ENCODE measurements at places on chromosomes 6 and 20.

- no peak for DNase-seq
Measured at GRCh38 chr6:26175428-26176181, 88.4 kb downstream of the HFE start.

- DNase-seq, result peak; percentile 9
Measured at GRCh38 chr6:31114970-31115849, 610 bp downstream of the PSORS1C1 start.

DNA sequence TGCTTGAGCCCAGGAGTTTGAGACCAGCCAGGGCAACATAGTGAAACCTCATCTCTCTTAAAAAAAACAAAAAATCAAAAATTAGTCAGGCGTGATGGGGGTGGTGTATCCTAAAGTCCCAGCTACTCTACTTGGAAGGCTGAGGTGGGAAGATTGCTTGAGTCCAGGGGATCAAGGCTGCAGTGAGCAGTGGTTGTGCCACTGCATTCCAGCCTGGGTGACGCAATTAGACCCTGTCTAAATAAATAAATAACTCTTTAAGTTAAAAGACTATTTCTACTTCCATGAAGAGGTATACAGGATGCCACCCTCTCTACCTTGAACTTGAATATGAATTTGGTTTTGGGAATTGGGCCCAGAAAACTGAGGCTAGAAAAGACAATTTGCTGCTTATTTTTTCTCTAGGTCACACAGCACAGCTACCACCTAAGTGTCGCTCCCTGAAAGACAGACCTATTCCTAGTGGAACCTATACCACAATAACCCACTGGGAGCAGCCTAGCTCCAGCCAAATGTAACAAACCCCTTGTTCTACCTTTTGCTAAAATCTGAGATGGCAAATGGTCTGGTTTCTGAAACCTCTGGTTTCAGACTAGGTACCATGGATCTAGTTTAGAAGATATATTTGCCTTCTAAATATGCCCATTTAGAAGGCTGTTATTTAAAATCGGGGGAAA lies 35.2 kb downstream of the HMGCLL1 start:
- no peak for DNase-seq

- no peak for DNase-seq
Measured at GRCh38 chr6:46473881-46474280, 17.4 kb downstream of the RCAN2 start.

GRCh38 chr6:51387907-51388306 lies 569.2 kb downstream of the TFAP2B start:
- DNase-seq, result no peak

DNA sequence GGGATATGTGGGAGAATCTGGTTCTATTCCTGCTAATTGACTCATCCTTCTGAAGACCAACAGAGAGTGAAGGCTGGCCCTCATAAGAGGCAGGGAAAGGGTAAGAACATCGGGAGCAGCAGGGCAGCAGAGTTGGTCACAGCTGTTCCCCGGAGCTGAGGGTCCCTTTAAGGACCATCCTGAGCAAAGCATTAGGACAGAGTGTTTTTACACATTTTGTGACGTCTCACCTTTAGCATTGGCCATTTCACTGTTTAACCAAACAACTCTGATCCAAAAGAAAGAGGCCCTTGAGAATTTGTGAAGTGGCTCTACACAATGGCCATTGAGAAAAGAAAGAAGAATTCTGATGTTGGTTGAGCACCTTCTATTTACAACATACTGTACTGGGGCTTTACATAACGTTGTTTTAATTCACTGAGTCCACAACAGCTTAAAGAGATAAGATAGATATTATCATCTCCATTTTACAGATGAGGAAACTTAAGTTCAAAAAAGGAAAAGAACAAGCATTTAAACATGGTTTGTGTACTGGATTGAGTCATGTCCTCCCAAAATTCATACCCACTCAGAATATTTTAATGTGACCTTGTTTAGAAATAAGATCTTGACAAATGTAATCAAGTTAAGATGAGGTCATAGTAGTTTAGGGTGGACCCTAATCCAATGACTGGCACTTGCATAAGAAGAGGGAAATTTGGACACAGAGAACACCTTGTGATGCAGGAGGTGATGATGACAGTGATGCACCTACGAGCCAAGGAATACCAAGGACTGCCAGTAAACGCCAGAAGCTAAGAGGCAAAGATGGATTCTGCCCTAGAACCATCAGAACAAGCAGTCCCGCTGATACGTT lies 62.0 kb downstream of the VGLL2 start:
- DNase-seq, result no peak

DNA sequence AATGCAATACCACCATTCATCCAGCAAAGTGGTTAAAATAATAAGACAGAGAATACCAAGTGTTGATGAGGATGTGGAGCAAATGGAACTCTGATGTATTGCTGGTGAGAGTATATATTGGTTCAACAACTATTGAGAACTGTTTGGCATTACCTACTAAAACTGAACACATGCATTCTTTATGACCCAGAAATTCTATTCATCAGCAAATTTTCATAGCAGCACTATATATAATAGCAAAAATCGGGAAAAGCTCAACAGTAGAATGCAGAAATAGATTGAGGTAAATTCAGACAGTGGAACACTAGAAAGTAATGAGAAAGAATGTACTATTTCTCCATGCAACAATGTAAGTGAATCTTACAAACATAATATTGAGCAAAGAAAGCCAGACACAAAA lies 62.2 kb upstream of the FOXP4 start:
- no peak for DNase-seq

GRCh38 chr6:5108536-5109150 lies 23.5 kb downstream of the PPP1R3G start:
- no peak for DNase-seq

- DNase-seq, result peak; percentile 31
Measured at GRCh38 chr20:61397790-61398189, 145.7 kb downstream of the CDH4 start.

DNA sequence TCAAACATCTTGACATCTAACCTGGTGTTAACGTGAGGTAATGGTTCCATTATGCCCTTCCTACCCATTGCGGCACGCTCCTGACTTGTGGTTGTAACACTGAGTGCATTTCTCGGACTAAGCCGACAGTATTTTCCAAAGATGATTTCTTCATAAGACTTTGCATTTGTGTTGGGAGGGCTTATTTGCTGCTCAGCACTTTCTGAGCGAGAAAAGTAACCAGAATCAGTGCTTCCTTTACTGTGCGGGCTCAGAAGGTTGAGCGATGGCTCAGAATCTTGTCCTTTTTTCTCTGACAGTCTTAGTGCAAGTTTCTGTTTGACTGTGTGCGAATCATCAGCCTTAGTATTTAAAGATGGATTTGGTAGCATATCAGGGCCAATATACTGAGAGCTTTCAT lies 171.7 kb downstream of the HIVEP2 start:
- no peak for DNase-seq

- DNase-seq, result no peak
Measured at GRCh38 chr6:105601541-105602236, 198.8 kb upstream of the PREP start.

DNA sequence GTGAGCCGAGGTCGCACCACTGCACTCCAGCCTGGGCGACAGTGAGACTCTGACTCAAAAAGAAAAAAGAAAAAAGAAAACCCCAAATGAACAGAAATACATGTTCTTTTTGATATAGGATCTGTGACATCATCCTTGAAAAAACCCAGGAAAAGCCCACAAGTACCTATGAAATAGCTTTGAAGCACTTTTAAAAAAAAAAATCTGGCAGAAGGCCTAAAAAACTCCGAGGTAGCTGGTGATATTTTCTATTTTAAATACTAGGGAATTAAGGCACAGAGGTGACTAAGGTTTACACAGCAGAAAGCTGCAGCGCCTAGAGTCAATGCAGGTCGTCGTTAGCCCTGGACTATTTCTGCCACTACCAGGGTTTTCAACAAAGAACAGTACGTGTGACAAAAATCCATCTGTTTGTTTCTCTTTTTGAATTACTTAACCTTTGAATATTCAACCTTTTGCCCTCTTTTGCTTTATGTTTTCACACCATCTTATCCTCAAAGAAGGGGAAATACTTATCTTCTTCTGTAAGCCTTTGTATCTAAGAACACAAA lies 39.4 kb upstream of the EEF1A1 start:
- no peak for DNase-seq

DNA sequence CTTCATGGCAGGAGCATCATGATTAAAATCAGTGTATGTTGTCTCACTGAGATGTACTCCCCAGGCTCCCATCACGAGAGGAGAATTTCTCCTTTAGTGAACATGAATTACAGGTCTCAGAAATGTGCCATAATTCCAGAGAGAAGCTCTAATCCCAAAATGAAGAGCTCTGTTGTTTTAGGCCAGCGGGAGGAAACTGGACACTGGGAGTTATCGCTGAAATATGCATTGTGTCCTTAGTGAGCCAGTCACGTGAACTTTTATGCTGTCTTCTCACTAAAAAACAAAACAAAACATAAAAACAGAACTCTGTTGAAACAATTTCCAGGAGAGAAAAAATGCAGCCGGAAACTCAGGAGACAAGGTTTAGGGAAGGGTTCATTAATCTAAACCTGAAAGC lies 315.7 kb upstream of the NT5E start:
- no peak for DNase-seq

DNA sequence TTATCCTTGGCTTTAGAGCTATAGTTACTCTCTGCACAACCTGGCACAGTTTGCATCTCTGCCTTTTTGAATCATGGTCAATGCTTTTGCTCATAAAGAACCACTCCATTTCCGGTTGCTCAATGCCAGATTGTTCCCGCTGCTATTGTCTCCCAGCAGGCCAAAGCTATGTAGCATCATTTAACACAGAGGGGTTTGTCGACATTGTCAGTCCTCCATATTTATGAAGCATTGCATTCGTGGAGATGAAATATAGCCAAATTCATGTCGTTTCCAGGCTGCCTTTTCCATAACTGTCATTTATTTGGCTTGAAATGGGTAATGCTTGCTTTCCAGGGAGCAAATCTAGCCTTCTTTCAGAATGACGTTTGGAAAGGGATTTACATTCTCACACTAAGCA lies 598.8 kb downstream of the EPHA7 start:
- no peak for DNase-seq

DNA sequence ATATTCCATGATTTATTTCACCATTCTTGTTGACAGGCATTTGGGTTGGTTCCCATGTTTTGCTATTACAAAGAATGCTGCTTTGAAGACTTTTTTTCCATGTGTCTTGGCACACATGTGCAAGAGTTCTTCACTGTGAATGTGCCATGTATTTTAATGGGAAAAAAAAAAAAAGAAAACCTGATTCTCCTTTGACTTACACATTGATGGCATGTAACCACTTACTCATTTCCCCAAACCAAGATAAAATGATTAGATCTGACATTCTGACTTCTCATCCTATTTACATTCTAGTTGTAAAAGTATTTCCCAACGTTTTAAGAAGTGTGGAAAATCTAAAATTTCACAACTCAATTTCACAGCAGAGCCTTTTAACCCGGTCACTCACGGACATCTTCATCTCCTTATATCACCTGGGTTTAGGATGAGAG lies 4.4 kb downstream of the CAP2 start:
- no peak for DNase-seq

GRCh38 chr6:66638099-66638498 lies 931.1 kb upstream of the EYS start:
- DNase-seq, result no peak

DNA sequence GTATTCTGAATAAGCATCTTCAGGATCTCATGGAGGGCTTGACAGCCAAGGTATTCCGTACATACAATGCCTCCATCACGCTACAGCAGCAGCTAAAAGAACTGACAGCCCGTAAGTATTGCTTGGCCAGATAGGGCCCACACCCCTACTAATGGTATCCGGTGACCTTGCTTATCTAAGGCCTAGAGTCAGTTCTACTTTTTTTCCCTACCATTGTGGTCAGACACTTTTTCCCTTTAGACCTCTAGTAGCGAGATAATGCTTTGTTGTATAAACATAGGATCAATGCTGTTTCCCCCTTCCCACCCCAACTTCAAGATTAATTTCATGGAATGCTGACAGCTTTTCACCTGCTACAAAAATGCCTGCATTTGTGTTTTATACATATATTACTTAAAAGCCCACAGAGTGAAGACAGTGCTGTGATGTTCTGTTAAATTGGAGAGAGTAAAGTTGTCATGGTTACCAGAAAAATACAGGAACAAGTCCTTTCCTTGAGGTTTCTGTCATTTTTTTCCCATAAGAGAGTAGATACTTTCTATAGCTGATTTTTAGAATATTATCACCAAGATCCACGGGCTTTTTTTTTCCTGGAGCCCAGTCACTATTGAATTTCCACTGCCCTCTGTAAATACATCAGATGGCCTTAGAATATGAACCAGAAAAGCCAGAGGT lies 20.9 kb upstream of the PLCG1 start:
- no peak for DNase-seq

- no peak for DNase-seq
Measured at GRCh38 chr20:4797275-4797674, 75.6 kb downstream of the PRND start.

DNA sequence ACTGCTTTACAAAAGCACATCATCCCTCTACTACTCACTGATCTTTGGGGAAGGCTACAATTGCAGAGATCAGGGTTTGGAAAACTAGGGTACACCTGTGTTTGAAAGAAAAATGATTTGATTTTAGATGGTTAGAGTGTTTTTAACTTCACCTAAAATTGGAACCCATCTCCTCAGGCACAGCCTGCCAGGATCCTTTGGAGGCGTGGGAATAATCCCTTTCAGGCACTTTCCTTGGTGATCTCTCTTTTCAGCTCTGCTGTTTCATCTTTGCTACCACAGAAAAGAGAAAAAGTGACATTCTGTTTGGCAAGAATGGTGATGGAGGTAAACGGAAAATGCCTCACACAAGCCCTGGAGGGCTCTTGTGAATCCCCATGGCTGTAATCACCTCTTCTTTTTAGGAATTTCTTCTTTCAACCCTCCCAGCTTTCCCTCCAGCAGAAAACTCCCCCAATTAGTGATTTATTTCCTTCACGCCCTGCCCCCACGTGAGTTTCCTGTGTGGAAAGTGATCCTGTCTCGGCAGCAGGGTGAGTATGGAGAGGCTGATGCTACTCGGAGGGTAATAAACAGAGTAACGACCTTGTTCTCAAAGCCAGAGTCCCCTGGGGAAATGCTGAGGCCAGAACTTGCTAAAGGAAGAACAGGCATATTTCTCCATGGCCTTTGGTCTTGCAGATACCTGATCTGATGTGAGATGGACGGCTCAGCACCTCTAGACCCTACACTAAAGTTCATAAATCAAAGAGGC lies 9.2 kb downstream of the KCNG1 start:
- peak; percentile 17 for DNase-seq

DNA sequence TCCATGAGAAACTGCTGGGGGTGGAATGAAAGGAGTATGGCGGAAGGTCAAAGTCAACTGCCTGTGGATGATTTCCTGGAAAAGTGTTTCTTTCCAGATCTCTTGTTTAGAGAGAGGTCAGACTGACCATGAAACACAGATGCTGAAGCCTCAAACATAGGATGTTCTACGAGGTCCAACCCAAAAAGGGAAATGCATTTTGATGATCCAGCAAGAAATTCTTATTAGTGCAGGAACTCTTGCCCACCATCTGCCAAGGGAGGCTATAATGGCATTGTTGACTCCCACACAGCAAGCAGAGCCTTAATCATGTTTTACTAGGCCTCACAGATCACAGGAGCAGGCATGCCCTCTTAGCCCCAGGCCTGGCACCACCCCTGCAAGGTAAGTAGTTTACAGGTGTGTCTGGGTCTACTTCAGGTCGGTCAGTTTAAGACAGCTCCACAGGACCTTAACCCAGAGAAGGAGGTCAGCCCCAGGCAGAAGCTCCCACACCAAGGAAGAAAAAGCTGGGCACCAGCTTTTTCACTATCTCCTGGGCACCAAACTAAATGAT lies 67.6 kb upstream of the CNKSR3 start:
- no peak for DNase-seq

Data from spleen (tissue), 13 donors.